COLO829 (cell line): ENCODE measurements at places on chromosomes 4 and X.

- no peak for DNase-seq
Observed at GRCh38 chr4:1359144-1359501, 12.1 kb downstream of the UVSSA start.

- DNase-seq: no peak
Observed at GRCh38 chr4:14867847-14868246, 134.4 kb upstream of the CPEB2 start.

DNA sequence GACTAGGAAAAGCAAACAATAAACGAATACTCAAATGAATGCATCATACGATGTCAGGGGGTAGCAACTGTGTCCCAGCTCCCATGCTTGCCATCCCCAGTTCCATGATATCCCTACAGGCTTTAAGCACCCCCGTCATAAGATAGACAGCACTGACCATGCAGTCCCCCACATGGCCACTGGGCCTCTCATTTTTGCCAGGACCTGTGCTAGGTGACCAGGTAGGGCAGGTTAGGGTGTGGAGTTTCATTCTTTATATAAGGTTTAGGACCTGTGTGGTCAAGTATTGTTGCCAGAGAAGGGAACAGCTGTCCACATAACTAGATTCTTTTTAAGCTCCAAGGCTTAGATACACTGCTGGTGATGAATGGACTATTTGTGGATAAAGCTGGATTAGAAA lies 9.7 kb downstream of the PPEF2 start:
- no peak for DNase-seq

DNA sequence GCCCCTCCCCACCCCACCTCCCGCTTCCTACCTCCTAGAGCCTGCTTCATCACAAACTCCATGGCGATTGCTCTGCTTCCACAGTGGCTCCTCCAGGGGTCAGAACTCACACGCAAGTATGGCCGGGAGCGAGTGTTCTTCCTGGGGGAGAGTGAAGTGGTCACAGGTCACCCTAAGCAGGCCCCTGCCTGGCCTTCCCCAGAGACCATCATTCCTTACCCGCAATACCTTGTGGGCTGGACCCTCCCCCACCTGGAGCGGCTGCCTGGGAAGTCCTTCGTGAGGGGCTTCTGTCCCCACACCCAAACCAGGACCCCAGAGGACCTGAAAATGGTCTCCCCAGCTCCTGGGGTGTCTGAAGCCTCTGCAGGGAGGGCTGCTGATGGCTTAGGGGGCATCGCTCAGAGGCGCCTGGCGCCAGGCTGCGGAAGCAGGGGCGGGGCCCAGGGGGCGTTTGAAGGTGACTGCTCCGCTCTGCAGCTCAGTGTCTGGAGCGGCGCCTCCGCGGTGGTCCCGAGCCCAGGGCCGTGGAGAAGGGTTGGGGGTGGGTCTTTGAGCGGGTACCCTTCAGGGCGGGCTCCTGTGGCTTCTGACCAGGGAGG lies 1.4 kb downstream of the CPLX1 start:
- DNase-seq: no peak

DNA sequence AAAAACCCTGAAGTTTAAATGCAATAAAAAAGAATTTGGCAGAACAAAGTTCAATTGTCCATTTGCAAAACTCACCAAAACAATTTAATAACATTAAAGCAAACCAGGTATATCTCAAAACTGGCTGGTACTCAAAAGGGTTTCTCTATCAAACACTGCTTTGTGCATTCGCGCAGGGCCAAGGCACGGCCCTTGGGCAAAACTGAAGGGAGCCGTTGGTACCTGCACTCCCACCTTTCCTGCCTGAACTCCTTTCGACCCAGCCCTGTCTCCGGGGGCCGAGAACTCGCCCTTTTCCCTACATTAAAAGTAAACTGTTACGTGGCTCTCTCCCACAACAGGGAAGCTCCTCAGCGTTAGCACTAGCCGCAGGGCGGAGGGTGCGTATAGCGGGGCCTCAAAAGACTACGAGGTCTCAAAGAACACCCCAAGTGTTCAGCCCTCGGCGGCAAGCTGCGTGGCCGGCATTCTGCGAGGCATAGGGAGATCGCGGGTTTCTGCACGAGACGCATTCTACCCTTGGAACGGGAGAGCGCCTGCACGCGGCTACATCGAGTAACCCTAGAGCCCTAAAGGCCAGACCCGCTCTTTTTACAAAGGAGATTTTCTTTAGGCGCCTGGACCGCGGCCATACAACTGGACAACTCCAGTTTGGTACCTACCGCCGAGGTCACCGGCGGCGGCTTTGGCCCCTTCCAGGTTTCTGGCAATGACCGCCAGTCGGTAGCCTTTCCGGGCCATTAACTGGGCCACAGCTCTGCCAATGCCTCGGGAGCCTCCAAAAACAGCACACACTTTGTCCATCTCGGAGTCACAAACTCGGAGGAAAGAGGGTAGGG lies 550 bp downstream of the CBR4 start:
- DNase-seq: no peak

DNA sequence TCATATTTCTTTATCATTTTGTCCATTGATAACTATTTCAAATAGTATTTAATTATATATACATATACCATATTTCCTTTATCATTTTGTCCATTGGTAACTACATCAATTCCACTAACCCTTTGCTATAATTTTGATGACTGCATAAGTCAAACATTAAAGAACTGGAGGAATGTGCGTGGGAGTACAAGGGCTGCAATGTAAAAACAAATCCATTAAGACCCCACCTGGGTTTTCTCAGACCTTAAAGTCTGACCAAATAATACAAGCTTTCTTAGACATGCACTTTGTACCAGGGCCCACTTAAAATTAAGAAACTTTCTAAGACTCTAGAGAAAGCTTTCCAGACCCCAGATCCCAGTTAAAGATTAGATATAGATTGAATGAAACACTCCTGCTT lies 1622.4 kb upstream of the PCDH10 start:
- DNase-seq: no peak

GRCh38 chr4:53786632-53787031 lies 195.3 kb upstream of the LNX1 start:
- DNase-seq: no peak

GRCh38 chr4:176187624-176188023 lies 7.8 kb downstream of the SPATA4 start:
- DNase-seq: no peak

DNA sequence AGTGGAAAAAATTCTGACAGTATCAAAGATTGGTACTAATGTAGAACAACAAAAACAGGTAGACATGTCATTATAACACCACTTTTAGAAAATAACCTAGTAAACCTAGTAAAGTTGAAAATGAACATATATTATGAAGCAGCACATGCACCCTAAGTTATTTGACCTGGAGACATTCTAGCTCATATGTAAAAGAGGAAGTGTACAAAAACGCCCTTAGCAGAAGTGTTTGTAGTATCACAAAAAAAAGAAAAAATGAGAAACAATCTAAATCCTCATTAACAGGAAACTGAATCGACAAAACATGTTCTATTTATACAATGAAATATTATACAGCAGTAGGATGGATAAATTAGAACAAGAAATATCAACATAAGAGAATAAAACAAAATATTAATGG lies 318.9 kb upstream of the PPP1R2C start:
- DNase-seq: no peak

DNA sequence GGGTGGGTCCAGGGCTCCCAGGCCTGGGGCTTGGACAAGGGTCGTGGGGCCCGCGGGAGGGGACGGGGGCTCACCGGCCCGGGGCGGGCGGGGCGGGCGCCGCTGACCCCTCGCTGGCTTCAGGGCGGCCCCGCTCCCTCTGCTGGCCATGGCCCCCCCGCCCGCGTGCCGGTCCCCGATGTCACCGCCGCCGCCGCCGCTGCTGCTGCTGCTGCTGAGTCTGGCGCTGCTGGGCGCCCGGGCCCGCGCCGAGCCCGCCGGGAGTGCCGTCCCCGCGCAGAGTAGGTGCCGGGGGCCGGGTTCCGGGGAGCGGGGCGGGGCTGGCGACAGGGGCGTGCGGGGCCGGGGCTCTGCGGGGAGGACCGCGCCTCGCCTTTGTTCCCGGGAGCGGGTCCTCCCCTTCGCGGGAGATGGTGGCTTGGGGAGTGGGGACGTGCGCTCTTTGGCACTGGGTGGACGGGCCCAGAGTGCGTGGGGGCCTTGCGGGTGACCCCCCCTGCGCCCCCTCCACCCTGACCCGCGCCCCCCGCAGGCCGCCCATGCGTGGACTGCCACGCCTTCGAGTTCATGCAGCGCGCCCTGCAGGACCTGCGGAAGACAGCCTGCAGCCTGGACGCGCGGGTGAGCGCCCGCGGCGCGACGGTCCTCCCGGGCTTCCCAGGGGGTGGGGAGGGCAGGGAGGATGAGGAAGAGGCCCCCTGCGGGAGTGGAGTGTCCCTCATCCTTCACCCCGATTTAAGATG lies 16.8 kb upstream of the NAT8L start:
- DNase-seq: no peak

DNA sequence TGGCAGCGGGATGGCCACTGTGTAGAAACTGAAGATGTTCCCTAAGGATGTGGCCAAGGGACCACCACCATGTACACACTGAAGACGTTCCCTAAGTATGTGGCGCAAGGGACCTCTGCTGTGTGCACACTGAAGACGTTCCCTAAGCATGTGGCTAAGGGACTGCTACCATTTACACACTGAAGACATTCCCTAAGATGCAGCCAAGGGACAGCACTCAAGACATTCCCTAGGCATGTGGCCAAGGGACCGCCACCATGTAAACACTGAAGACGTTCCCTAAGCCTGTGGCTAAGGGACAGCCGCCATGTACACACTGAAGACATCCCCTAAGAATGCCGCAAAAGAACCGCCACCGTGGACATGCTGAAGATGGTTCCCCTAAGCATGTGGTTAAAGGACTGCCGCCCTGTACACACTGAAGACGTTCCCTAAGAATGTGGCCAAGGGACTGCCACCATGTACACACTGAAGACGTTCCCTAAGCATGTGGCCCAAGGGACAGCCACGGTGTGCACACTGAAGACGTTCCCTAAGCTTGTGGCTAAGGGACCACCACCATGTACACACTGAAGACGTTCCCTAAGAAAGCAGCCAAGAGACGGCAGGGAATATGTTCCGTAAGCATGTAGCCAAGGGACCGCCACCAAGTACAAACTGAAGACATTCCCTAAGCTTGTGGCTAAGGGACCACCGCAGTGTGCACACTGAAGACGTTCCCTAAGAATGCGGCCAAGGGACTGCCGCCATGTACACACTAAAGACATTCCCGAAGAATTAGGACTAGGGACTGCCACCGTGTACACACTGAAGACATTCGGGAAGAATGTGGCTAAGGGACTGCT lies 43.3 kb downstream of the DHRSX start:
- DNase-seq: no peak

GRCh38 chr4:150090836-150091235 lies 12.6 kb downstream of the DCLK2 start:
- DNase-seq: no peak

GRCh38 chr4:40856840-40857362 lies 107.1 kb downstream of the NSUN7 start:
- DNase-seq: no peak

DNA sequence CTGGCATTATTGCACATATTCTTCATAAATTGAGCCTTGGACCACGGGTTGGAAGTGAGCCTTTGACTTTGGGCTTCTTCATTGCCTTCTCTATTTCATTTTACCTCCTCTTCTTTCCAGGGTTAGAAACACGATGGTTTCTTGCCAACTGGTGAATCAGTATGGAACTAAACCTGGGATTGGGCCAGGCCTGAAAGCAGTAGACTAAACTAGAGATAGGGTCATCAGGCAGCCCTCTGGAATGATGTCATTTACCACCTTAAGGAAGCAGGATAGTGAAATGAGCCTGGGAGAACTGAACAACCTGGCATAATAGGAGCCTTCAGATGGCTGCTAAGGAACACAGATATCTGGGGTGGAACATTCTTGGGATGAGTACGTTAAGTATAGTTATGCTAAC lies 67.5 kb upstream of the ATP8A1 start:
- no peak for DNase-seq

GRCh38 chrX:151759041-151759708 lies 24.6 kb downstream of the CNGA2 start:
- DNase-seq: no peak

- DNase-seq: no peak
Observed at GRCh38 chr4:77797239-77797638, 21.9 kb downstream of the CNOT6L start.

DNA sequence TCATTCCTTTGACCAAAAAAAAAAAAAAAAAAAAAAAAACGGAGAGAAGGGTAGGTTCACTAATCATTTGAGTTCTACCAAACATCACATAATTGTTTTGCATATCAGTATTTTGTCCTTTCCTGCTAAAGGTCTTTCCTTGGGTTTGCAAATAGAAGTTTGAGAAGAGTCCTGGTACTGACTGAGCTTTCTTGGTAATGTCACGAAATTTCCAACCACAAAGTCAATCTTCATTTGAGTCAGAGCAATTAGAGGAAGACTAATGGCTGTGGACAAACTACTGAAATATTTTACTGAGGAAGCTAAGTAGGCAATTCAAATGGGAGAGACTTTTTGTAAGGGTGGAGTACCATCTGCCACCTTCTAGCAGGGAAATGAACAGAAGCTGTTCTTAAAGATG lies 21.7 kb upstream of the CD40LG start:
- DNase-seq: no peak

- DNase-seq: no peak
Observed at GRCh38 chr4:45241976-45242375, 515.6 kb upstream of the GNPDA2 start.

- DNase-seq: peak; percentile 55
Observed at GRCh38 chr4:174120446-174121295, 162.8 kb downstream of the FBXO8 start.

DNA sequence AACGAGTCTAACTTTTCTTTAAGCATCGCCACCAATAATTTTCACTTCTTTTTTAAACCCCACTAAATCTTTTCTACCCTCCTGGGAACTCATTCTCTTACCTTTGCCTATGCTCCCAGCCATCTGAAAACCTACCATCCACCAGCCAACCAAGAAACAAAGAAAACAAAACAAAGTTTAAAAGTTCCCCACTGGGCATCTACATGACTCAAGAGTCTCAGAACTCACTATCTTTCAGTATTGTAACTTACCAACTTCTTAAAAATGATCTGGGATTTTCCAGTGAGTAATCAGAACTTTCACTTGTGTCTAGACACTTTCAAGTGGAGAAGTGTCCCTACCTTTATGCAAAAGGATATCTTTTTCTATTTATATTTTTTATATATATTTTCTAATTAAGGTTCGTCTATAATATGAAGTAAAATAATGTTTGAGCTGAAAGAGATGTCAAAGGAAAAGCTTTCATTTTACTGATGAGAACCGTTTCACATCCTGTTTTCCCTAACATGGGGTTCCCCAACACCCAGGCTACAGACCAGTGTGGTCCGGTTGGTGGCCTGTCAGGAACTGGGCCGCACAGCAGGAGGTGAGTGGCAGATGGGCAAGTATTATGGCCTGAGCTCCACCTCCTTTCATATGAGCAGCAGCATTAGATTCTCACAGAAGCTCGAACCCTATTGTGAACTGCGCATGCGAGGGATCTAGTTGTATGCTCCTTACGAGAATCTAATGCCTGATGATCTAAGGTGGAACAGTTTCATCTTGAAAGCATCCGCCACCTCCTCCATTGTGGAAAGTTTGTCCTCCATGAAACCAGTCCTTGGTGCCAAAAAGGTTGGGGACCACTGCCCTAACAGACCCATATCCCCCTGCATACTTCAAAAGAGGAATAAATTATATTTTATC lies 9.8 kb upstream of the TIGD2 start:
- no peak for DNase-seq
